ENCODE measurements at places on chromosomes 3 and 15.

DNA sequence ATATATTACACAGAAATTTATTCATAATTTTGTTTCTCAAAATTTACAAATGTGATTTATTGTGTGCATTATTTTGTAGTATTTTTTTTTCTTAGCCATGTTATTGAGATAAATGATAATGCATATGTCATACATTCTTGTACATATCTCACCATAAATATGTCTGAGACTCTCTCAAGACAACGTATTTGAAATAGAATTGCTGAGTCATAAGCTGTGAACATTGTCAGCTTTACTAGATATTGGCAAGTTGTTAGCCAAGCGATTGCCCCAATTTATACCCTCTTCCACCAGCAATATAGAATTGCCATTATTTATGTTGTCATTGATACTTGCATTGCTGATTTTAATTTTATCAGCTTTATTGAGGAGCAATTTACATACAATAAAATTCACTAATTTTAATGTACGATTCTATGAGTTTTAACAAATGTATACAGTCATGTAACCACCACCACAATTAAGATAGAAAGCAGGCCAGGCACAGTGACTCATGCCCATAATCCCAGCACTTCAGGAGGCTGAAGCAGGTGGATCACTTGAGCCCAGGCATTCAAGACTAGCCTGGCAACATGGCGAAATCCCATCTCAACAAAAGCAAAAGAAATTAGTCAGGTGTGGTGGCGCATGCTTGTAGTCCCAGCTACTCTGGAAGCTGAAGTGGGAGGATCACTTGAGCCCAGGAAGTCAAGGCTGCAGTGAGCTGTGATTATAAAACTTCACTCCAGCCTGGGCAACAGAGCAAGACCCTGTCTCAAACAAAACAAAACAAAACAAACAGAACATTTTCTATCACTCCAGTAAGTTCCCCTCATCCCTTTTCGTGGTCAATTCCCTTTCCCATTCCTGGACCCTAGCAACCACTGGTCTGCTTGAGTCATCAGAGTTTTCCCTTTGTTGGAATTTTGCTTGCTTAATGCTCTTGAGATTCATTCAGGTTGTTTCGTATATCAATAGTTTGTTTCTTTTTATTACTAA, 373.1 kb downstream of the MFSD1 start:
- DNase-seq, result no peak

DNA sequence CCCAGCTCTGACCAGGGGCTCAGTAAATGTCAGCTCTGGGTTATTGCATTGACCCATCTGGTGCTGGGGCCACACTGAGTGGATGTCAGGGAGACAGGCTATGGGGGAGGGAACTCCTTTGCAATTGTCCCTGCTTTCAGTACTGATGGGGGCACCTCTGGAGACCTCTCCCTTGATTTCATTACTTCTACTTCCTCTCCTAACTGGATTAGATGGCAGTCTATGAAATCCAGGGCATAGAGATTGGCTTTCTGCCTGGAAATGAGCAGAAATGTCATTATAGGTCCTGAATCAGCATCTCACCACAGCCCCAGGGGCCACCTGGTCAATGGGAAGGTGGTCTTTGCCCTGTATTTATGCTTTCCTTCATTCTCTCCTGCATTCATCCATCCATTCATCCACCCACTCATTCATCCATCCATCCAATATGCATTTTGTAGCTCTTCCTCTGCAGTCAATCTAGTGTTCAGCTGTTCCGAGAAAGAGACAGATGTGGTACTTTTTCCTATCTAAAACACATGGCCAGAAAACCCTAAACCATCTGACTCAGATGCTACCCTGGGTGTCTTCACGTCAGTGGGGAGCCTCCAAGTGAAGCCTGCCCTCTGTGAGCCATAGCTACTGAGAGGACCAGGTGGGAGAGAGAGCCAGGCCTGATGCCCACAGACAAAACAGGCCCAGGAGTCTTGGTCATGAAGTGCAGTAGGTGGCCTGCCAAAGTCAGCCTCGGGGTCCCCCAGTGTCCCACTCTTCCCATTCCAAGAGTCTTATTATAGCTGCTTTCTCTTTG, 57.1 kb downstream of the CCDC33 start:
- no peak for DNase-seq

- DNase-seq, result no peak
Measured at GRCh38 chr3:109330405-109330804, 6.9 kb downstream of the DPPA4 start.

GRCh38 chr15:60829416-60829815, 350.5 kb upstream of the ICE2 start:
- no peak for DNase-seq

DNA sequence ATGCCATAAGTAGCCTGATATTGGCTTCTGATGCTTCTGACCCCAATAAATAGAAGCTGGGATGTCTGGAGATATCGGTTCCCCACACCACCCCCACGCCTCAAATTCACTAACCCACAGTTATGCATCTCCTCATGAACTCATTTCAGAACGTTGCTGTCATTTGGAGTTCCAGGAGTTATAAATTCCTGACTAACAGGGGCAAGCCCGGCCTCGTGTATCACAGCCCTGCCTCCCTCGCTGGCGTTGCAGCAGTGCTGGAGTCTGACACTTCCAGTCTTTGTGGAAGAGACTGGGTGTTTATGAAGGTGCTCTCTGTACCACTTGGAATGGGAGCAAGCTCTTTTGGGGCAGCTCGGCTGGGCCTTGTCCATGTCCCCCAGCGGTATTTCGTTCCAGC, 101.0 kb downstream of the ANP32A start:
- DNase-seq, result no peak

DNA sequence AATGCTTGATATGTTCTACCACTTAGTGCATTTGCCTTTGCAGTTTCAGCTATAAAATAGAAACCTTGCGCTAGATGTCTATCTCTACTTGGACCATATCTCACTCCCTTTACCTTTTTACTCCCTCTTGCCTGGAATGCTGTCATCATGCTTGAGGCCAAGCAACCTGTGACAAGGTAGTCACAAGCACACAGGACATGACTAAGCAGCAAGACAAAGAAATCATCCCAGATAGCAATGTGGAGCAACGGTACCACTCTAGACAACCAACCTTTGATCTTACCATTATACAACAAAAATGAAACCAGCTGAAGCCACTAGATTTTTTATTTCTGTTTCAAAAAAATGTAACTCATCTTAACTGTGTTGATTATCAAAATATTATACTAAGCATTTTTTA, 50.5 kb upstream of the SPSB4 start:
- no peak for DNase-seq

- no peak for DNase-seq
Measured at GRCh38 chr3:48407542-48408099, 22.3 kb downstream of the PLXNB1 start.

DNA sequence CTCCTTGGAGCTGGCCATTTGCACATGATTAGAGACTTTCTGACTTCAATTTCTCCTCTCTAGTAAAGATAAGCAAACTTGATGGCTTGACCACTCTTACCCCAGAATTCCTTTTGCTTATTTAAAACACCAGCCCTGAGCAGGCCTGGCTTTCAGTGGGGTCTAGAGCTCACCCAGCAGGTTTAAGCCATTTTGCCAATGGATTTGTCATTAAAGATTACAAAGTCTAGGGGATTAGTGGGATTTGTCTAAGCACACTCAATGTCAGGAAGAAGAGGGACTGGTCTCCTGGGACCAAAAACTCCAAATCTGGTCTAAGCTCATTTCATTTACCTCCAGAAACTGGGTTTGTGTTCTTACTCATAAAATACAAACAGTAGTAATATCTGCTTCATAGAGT, 57.3 kb upstream of the SNTN start:
- DNase-seq, result no peak

DNA sequence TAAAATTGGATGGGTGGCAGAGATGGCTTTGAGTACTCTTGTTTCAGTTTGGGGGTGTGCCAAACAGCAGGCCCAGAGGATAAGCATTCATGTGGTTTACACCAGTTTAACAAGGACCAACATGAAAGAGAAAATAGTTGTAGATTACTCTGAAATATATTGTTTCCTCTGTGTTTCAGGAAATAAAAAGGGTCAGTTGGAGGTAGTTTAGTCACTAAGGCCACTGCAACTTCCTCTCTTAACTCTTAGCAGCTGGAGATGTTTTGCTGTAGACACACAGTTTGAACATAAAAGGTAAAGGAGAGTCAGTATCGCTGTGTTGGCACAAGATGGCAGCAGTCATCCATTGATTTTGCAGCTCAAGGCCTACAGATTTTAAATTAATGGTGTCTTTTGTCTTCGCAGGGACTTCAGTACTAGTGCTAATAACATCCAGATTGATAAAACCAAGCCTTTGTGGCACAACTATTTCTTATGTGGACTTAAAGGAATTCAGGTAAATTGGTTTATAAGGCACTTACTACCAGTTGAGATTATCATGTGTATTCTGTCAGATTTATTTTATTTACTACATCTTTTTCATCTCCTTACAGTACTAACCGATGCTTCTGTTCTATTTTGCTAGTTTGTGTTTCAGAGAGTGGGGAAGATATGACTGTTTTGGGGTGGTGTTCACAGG, 65.5 kb downstream of the GALK2 start:
- DNase-seq, result no peak

DNA sequence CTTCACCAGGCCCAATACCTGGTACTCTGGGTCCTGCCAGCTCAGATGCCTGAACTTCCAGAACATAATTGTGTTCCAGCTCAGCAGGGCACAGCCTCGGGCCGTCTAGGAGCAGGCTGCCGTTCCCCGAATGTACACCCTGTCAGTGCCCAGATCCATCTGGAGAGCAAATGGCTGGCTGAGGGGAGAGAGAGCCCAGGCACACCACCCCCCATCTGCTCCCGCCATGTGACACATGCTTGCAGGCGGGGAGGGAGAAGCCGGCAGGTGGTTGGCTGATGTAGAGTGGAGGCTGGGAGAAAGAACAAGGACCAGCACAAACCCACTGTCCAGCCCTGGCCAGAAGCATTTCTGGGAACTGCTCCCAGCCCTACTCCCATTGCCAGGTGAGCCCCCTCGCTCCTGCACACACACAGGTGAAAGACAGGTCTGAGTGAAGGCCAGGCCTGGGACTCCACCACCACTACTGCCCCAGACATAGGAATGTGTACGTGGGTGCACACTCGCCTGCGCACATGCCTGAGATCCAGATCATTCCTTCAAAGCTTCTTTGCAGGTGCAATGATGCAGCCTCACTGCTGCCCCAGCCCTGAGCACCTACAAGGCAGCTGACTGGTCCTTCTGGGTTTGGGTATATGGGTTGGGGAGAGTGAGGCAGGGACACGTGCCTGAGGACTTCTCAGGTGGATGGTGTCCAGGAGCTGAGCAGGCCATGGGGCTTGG, 53.5 kb downstream of the SEMA5B start:
- DNase-seq, result no peak

- no peak for DNase-seq
Measured at GRCh38 chr3:127929818-127930413, 14.9 kb downstream of the KBTBD12 start.

GRCh38 chr15:58762731-58763130, 8.4 kb upstream of the MINDY2 start:
- DNase-seq, result no peak

- DNase-seq, result no peak
Measured at GRCh38 chr15:56948000-56948763, 29.7 kb downstream of the TCF12 start.

Measured in activated naive CD8-positive, alpha-beta T cell treated with anti-CD3 and anti-CD28 coated beads, Interleukin-2, amount 10 ng/mL, durations not matched to agents 7 days and 5 days (primary cell).